Upper lobe of left lung (tissue), 6 donors: ENCODE measurements at places on chromosomes 1 and 21. TPM values are rescaled to one million over a fixed set of nuclear protein-coding genes. Genes with fewer than 3 reads are reported as not detected.

GRCh38 chr1:35301674-35302392, 33.3 kb downstream of the ZMYM4 start:
- H3K4me1 ChIP-seq, result peaks cover 8% of the 10 kb centered on the region
- H3K27me3 ChIP-seq, result no peaks in the 10 kb centered on the region
- DNase-seq, result no peak
- no peak overlapping the region for H3K27ac ChIP-seq
- no peaks in the 10 kb centered on the region for H3K36me3 ChIP-seq

GRCh38 chr1:159933347-159933746, 8.0 kb upstream of the TAGLN2 start:
- no peaks in the 10 kb centered on the region for H3K27me3 ChIP-seq
- H3K4me3 ChIP-seq, result no peak overlapping the region
- H3K27ac ChIP-seq, result no peak overlapping the region
- peaks cover 12% of the 10 kb centered on the region for H3K4me1 ChIP-seq
- H3K36me3 ChIP-seq, result no peaks in the 10 kb centered on the region

DNA sequence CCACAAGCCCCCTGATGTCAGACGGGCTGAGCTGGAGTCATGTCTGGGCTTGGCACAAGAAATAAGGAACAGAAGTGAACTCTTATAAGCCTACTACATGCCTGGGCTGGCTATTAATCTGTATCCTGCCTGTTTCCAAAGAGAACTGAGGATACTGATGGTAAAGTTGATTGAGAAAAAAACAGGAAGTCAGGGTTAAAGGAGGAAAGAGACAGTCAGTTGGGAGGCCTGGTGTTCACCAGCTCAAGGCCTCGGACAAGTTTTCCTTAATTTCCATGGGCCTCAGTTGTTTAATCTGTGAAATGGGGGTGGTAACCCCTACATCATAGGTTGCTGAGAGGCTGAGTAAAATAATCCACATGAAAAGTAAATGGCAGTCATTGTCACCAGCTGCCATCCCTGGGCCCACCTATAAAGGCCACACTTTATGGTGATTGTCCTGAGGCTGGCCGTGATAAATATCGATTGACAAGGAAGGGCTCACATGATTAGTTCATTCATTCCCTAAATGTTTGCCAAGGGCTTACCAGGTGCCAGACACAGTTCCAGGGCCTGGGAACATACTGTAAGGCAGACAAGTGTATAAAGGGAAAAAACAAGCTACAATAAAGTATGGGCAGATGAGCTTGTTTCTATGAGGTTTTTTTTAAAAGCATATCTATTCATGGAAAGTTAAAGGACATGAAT, 2.8 kb downstream of the ALDH4A1 start:
- H3K27ac ChIP-seq, result no peak overlapping the region
- no peaks in the 10 kb centered on the region for H3K36me3 ChIP-seq
- no peak for DNase-seq
- H3K4me3 ChIP-seq, result no peak overlapping the region
- peaks cover 16% of the 10 kb centered on the region for H3K4me1 ChIP-seq

DNA sequence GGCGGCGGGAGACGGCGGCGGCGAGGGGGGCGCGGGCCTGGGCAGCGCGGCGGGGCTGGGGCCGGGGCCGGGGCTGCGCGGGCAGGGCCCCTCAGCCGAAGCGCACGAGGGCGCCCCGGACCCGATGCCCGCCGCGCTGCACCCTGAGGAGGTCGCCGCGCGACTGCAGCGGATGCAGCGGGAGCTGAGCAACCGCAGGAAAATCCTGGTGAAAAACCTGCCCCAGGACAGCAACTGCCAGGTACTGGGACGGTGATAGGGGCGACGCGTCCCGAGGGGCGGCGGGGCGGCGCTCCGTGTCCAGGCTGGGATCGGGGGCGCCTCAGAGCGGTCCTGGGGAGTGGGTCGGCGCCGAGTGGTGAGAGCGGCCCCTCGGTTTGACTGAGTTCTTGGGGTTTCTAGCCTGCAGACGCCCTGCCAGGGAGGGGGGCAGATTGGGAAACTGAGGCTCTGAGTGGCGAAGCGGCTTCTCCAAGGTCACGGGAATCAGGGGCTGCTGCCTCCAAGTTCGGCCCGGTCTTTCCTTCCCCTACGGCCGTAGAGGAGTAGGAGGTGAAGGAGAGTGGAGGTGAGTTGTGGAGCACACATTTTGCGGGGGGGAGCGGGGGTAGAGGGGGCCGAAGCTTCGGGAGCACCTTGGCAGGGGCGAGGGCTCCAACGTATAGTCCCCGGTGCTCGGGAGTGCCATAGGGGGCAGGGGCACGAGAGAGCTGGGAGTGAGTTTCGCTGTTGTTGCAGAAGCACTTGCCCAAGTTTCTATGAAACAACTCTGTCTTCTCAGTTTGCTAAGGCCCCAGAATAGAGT, 508 bp downstream of the RAVER2 start:
- peaks cover 20% of the 10 kb centered on the region for H3K4me1 ChIP-seq
- H3K4me3 ChIP-seq, result peak overlapping the region; percentile 51
- no peaks in the 10 kb centered on the region for H3K36me3 ChIP-seq

Gene FAM110D
- 6.1 TPM for total RNA-seq

GRCh38 chr1:217214551-217214950, 416.3 kb downstream of the GPATCH2 start:
- no peak overlapping the region for H3K4me3 ChIP-seq
- no peak for DNase-seq
- H3K27ac ChIP-seq, result no peak overlapping the region

DNA sequence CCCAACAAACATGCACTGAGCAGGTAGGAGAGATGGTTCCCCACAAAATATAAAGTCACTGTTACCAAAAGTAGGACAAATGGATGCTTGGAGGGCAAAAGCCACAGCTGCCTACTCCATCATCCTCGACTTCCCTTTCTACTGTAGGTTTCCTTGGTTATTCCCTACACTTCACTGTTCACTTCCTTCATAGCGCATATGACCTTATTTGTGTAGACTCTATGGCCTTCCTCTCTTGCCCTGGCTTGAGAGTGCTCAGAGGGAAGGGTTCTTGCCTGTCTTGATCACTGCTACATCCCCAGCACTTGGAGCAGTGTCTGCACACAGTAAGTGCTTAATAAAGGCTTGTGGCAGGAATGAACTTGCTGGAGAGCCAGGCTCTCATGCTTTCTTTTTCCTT, 14.6 kb upstream of the TRNP1 start:
- H3K27ac ChIP-seq, result no peak overlapping the region
- H3K4me1 ChIP-seq, result no peaks in the 10 kb centered on the region
- H3K4me3 ChIP-seq, result no peak overlapping the region
- H3K36me3 ChIP-seq, result no peaks in the 10 kb centered on the region
- no peak for DNase-seq

DNA sequence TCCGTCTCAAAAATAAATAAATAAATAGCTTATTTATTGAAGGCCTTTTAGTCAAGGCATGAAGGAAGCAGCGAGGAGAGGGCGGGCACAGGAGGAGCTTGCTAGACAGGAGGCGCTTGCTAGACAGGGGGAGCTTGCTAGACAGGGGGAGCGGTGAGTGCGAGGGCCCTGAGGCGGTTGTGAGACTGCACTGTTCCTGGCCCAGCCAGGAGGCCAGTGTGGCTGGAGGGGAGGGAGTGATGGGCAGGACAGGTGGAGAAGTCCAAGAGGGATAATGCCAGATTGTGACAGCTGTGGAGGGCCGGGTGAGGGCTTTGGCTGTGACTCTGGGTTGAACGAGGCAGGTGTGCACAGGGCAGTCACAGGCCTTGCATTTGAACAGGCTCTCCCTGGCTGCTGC, 18.2 kb downstream of the KIF17 start:
- H3K4me1 ChIP-seq, result peaks cover 8% of the 10 kb centered on the region
- no peak for DNase-seq
- H3K36me3 ChIP-seq, result no peaks in the 10 kb centered on the region

- H3K4me3 ChIP-seq, result no peak overlapping the region
- peak overlapping the region; percentile 30 for H3K27ac ChIP-seq
- DNase-seq, result no peak
- H3K4me1 ChIP-seq, result peaks cover 3% of the 10 kb centered on the region
- H3K36me3 ChIP-seq, result peaks cover 11% of the 10 kb centered on the region
Observed at GRCh38 chr1:183103147-183103546, 79.9 kb downstream of the LAMC1 start.

Gene OR6K6
- total RNA-seq, result not detected

GRCh38 chr1:8182034-8182761, 135.7 kb upstream of the SLC45A1 start:
- H3K27ac ChIP-seq, result peak overlapping the region; percentile 84
- no peaks in the 10 kb centered on the region for H3K36me3 ChIP-seq
- H3K27me3 ChIP-seq, result no peaks in the 10 kb centered on the region
- no peak overlapping the region for H3K4me3 ChIP-seq

- no peak for DNase-seq
- no peaks in the 10 kb centered on the region for H3K27me3 ChIP-seq
- H3K27ac ChIP-seq, result no peak overlapping the region
- no peaks in the 10 kb centered on the region for H3K36me3 ChIP-seq
- no peak overlapping the region for H3K4me3 ChIP-seq
- H3K4me1 ChIP-seq, result no peaks in the 10 kb centered on the region
Observed at GRCh38 chr1:19512545-19512944, 27.2 kb upstream of the CAPZB start.

Gene MX2
- 37.2 TPM for total RNA-seq

DNA sequence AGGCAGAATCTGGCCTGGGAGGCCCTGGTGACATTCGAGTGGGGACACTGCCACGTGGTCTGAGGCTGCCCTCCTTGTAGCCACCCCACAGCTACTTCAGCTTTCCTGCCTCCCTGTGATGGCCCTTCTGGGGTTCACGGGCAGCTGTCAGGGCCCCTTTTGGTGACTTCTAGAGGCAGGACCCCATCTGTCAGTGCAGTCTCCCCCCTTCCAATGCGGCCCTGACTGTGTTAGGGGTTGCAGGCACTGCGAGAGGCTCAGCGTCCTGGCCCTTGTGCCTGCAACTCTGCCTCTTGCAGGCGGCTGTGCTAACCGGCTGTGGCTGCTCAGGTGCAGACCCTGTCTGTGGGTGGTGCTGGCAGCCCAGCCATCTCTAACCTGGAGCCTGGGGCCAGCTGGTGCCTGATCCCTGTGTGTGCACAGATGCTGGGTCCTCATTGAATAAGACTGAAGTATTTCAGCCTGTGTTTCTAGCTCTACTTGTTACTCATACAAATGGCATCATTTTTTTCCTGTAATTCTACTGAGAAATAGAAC, 62.2 kb downstream of the S100B start:
- no peak overlapping the region for H3K4me3 ChIP-seq
- no peaks in the 10 kb centered on the region for H3K4me1 ChIP-seq

Gene VSIG8
- total RNA-seq, result not detected

Gene MROH7
- 1.8 TPM for total RNA-seq

GRCh38 chr1:39431927-39432326, 59.5 kb upstream of the BMP8A start:
- no peaks in the 10 kb centered on the region for H3K27me3 ChIP-seq
- no peak for DNase-seq
- H3K4me1 ChIP-seq, result peaks cover 8% of the 10 kb centered on the region
- no peak overlapping the region for H3K4me3 ChIP-seq
- peaks cover 62% of the 10 kb centered on the region for H3K36me3 ChIP-seq

GRCh38 chr1:40049725-40050124, 9.2 kb downstream of the CAP1 start:
- no peaks in the 10 kb centered on the region for H3K36me3 ChIP-seq
- no peaks in the 10 kb centered on the region for H3K27me3 ChIP-seq
- H3K4me1 ChIP-seq, result peaks cover 75% of the 10 kb centered on the region
- no peak overlapping the region for H3K4me3 ChIP-seq

DNA sequence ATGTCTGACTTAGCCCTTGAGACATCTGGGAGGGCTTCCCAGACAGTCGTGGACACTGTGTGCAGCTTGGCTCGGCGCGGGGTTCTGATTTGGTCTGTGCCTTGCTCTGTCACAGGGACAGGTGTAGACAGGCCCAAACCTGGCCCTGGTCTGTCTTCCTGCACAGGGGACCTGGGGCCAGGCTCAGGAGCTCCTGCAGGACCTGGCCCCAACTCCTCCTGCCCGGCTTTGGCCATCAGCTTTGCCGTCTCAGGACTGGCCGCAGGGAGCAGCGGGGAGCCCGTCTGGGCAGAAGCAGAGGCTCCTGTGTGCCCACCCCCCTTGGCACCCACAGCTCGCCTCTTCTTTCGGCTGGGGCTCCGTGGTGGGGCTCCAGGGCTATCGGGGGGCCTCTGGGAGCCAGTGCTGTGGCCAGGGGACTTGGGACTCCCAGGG, 1.7 kb downstream of the PERM1 start:
- H3K27ac ChIP-seq, result no peak overlapping the region
- no peaks in the 10 kb centered on the region for H3K36me3 ChIP-seq
- peaks cover 5% of the 10 kb centered on the region for H3K27me3 ChIP-seq
- H3K4me3 ChIP-seq, result no peak overlapping the region
- DNase-seq, result no peak

DNA sequence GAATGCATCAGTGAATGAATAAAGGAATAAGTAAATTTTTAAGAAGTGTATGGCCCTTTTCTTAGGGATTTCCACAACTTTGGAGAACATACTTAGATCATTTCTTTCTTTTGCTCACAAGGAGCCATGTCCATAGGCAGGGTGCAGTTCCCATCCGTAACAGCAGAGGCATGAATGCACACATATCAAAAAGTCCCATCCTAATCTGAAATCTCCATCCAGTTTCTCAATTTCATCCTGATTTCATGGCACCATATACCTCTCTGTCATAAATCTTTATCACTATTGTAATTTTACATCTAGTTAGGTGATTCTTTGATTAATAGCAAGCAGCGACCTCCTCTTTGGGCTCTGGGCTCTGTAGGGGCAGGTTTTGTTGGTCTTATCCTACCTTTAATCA, 359.2 kb downstream of the RRAGC start:
- no peak overlapping the region for H3K27ac ChIP-seq
- DNase-seq, result no peak
- H3K4me1 ChIP-seq, result no peaks in the 10 kb centered on the region
- no peak overlapping the region for H3K4me3 ChIP-seq
- no peaks in the 10 kb centered on the region for H3K36me3 ChIP-seq
- no peaks in the 10 kb centered on the region for H3K27me3 ChIP-seq

DNA sequence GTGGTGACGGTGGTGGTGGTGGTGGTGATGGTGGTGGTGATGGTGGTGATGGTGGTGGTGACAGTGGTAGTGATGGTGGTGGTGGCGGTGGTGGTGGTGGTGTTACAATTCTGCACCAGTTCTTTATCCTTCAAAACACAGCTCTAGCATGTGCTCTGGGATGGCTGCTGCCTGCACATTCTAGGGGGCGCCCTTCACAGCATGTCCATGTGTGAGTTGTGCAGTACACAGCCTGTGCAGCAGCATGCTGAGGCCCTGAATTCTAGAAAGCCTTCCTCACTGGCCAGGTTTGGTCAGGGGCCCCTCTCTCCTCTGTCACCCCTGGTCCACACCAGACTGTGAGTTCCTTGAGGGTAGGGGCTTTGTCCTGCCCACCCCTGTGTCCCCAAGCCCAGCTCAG, 67.7 kb downstream of the MATN1 start:
- DNase-seq, result no peak
- no peak overlapping the region for H3K27ac ChIP-seq
- no peaks in the 10 kb centered on the region for H3K36me3 ChIP-seq
- no peak overlapping the region for H3K4me3 ChIP-seq
- peaks cover 2% of the 10 kb centered on the region for H3K4me1 ChIP-seq
- H3K27me3 ChIP-seq, result no peaks in the 10 kb centered on the region

- no peaks in the 10 kb centered on the region for H3K36me3 ChIP-seq
- H3K4me3 ChIP-seq, result no peak overlapping the region
- no peak for DNase-seq
- peaks cover 14% of the 10 kb centered on the region for H3K4me1 ChIP-seq
Observed at GRCh38 chr1:192706936-192707335, 71.0 kb downstream of the RGS13 start.
